Pulmonary artery endothelial cell (primary cell): ENCODE measurements at places on chromosomes 1 and 21.

- no peak for DNase-seq
Observed at GRCh38 chr1:51410568-51411460, 80.5 kb upstream of the TTC39A start.

DNA sequence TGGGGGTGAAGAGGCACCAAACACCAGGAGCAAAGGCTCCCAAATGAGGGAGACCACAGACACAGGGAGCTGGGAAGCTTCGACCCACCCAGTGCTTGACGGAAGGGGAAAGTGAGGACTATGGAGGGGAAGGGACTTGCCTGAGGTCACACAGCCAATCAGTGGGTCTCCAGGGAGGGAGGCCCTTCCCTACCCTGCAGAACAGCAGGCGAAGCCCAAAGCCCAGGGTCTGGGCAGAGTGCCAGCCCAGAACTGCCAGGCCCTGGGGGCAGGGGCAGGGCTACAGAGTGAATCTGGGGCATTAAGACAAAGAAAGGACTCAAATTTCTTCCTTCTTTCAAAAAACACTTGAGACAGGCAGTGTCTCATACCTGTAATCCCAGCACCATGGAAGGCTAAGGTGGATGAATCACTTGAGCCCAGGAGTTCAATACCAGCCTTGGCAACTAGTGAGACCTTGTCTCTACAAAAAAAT lies 45.5 kb upstream of the ECE1 start:
- DNase-seq: no peak

DNA sequence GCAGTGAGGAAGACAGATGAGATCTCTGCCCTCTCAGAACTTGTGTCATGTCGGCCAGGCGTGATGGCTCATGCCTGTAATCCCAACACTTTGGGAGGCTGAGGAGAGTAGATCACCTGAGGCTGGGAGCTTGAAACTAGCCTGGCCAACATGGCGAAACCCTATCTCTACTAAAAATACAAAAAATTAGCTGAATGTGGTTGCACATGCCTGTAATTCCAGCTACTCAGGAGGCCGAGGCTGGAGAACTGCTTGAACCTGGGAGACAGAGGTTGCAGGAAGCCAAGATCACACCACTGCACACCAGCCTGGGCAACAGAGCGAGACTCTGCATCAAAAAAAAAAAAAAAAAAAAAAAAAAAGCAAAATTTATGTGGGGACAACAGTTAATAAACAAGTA lies 40.9 kb upstream of the RALGPS2 start:
- no peak for DNase-seq

- no peak for DNase-seq
Observed at GRCh38 chr1:183048087-183049085, 25.2 kb downstream of the LAMC1 start.

GRCh38 chr1:176733661-176734060 lies 270.7 kb downstream of the PAPPA2 start:
- DNase-seq: no peak

DNA sequence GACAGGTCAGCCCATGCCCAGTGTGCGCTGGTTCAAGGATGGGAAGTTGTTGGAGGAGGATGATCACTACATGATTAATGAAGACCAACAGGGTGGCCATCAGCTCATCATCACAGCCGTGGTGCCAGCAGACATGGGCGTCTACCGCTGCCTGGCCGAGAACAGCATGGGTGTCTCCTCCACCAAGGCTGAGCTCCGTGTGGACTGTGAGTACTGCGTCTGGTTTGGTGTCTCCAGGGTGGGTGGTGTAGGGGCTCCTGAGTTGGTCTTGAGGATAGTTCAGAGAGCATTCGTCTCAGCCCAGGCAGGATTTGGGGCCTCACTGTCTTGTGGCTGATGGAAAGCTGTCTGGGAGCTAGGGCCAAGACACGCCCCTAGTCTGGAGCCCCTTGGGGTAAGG lies 83.2 kb downstream of the TRIM11 start:
- no peak for DNase-seq

DNA sequence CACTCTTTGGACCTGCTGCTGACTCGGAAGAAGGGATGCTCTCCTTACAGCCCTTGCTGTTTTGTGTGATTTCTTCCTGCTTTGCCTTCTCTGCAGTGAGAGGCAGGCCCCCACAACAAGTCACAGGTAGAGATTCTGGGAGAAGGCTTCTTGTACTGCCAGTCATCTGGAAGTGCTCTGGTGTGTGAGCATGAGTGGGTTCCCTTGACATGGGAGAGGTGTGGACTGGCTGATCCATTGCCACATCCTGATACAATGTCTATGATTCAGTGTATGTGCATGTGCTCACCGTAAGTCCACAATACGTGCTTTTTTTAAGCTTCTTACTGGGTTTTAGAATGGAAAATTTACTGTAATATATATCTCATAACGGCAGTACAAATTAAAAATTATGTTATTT lies 46.0 kb upstream of the PLA2G4A start:
- DNase-seq: no peak

GRCh38 chr1:53615101-53615500 lies 123.9 kb downstream of the GLIS1 start:
- DNase-seq: no peak

DNA sequence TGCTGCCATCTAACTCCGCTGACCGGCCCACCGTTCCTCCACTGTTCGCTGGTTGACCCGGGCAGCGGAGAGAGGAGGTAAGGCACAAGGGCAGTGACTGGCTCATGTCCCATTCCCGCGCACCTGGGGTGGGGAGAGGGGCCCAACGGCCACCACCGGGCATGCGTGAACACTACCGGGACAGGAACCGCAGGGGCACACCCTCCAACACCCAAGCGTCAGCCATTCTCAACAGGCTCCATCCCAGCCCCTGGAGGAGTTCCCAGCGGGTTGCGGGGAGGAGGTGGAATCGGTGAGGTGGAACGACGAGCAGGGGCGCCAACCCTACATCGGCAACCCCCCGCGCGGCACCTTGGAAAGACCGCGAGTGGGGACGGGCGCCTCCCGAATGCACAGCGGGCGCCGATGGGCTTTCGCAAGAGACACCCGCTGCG lies 126.7 kb downstream of the LIPI start:
- DNase-seq: no peak

DNA sequence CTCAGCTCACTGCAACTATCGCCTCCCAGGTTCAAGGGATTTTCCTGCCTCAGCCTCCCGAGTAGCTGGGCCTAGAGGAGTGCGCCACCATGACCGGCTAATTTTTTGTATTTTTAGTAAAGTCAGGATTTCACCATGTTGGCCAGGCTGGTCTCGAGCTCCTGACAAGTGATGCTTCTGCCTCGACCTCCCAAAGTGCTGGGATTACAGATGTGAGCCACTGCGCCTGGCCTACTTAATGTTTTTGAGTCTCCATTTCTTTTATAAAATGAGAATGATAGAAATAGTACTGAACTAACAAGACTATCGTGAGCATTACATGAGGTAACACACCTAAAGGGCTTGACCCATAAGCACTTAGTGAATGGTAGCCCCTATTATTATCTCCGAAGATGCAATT lies 21.4 kb downstream of the NUAK2 start:
- no peak for DNase-seq

GRCh38 chr1:31423418-31423947 lies 10.5 kb downstream of the SERINC2 start:
- no peak for DNase-seq

GRCh38 chr1:157369808-157370521 lies 182.3 kb downstream of the FCRL5 start:
- DNase-seq: no peak

DNA sequence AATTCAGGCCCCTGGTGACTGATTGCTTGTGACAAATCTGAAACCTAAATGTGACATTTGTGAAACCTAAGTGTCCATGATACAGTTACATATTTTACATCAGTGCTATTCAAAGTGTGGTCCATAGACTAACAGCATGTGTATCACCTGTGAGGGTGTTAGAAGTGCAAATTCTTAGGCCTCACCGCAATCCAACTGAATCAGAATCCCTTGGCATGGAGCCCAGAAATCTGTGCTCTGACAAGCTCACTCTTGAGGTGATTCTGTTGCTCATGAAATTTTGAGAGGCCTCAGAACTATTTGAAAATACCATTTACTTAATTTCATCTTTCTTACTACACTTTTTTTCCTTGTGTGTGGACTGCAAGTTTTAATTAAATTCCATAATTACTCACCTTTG lies 587.9 kb downstream of the ADGRL2 start:
- DNase-seq: no peak

DNA sequence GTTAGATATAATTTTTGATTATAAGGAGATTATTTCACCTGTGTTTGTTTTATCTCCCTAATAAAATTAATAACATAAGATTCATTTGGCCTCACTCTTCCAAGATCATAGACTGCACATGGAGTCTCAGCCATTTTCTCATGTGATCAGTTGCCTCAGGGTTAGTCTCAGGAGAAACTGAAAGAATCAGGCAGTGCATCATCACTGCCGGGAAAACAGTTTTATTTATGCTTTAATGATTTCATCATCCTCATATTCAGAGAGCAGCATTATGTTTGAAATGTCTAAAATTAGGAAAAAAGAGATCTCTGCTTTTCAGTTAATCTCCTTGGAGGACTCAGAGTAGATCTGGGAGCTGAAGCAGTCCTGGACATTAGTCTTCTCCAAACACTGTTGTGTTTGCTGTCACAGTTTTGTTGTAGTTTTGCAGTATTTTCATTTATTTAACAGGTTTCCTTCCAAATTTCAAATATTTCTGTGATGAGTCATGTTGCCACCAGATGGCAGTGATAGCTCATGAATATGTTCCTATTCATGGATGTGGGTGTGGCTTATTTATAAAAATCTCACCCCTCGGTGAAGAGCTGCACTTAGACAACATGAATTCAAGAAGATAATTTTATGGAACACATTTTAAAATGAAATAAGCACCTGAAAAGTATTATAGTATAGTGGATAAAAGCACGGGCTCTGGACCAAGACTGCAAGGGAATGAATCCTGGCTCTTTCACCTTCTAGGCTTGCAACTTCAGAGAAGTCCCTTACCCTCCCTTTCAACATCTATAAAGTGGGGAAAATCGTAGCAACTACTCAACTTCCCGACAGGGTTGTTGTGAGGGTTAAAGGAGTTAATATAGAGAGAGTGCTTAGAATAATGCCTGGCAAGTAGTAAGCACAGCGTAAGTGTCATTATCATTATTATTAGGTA lies 31.2 kb downstream of the CHD1L start:
- peak; percentile 44 for DNase-seq

GRCh38 chr1:201094832-201095231 lies 17.4 kb downstream of the CACNA1S start:
- DNase-seq: no peak

GRCh38 chr1:6477039-6477820 lies 11.3 kb upstream of the TNFRSF25 start:
- DNase-seq: no peak

DNA sequence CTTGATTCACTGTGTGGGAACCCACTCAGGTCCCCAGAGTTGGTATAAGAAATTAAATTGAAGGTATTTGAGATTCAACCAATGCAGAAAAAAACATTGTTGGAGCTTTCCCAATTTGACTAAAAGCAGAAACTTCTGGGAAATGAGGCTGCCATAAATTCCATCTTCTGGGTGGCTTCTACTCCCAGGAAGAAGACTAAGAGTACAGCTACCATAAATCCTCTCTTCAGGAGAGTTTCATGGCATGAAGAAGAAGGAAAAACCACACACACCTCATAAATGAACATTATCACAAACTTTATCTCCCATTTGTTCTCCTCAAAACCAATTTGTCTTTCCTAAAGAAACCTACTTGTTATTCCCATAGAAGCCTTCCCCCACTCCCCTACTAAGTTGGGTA lies 283.9 kb downstream of the DPYD start:
- DNase-seq: no peak

DNA sequence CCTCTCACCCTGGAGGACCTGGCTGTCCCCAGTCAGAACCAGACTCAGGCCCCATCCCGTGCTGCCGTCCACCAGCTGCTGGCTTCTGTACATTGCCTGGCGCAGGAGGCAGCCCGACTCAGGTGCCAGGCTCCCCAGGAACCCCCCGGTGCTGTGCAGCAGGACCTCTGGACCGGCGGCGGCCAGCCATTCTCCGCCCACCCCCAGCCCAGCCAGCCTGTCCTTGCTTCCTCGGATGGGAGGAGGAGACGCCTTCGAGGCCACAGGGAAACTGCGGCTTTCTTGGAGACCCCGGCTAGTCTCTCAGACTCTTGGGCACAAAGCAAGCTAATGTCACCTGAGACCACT lies 4.4 kb downstream of the C1orf167 start:
- DNase-seq: no peak

DNA sequence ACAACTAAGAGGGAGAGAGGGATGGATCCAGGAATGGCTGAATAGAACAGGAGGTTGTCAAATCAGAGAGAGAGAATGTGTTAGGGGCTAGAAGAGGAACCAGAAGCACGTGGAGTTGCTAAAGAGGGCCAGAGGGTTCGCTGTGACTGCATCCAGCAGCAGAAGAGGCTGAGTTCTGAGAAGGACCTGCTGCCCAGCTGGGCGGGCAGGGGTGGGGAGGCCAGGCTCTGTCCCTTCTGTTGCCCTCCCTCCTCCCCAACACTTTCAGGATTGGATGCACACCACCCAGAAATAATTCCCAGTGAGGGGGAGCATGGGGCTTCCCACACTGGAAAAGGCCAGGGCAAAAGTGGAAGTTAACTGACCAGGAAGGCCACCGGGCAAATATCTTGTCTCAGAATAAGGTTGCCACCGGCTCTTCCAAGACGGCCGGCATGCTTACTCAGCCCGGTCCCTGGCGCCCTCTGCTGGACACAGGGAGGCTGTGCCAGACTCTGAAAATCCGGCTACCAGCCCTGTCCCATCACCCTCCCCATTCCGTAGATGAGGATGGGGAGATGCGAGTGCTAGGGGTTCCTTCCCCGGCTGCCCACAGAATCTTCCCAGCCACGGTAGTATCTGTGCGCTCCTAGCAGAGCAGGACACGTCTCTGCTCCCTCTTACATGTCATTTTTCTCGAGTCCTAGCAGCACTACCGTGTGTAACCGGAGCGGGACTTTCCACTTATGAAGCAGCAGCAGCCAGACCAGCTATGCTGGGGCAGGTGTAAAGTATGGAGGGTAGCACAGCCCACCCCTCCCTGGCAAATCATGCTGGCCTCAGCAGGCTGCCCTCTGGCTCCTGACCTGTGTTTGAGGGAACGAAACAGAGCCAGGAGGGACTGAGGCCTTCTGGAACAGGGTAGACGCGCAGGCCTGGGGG lies 46.8 kb upstream of the A3GALT2 start:
- peak; percentile 33 for DNase-seq

- no peak for DNase-seq
Observed at GRCh38 chr1:170800265-170800664, 135.1 kb upstream of the MROH9 start.
